Neural progenitor cell (in vitro differentiated cells): ENCODE measurements at places on chromosomes 6 and 20.

- peak; percentile 60 for DNase-seq
Measured at GRCh38 chr20:62768551-62769287, 27.6 kb upstream of the MRGBP start.

DNA sequence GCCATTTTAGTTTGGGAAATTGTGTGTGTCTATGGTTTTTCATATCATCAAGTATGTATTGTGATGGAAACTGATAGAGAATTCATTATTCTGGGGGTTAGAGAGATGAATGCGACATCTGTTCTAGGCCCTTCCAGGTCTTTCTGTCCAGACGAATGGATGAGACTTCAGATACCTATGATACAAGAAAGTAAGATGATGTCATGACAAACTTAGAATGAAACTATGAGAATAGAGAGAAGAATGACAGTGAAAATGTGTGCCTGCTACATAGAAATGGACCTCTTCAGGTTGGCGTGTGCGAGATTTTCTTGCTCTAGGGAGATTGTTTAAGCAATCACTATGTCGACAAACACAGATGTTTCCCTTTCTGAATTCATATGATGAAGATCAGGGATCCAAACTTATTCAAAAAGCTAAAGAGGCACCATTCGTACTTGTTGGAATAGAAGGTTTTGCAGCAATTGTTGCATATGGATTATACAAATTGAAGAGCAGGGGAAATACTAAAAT is 76.1 kb downstream of the SCAND1 start:
- no peak for DNase-seq

DNA sequence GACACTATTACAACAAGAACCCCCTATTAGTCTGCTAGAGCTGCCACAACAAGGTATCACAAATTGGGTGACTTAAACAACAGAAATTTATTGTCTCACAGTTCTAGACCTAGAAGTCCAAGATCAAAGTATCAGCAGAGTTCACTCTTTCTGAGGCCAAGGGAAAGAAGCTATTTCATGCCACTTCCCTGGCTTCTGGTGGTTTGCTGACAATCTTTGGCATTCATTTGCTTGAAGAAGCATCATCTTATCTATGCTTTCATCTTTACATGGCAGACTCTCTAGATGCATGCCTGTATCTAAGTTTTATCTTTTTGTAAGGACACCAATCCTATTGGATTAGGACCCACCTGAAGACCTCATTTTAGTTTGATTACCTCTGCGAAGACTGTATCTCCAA is 296.8 kb upstream of the MARCKS start:
- no peak for DNase-seq

DNA sequence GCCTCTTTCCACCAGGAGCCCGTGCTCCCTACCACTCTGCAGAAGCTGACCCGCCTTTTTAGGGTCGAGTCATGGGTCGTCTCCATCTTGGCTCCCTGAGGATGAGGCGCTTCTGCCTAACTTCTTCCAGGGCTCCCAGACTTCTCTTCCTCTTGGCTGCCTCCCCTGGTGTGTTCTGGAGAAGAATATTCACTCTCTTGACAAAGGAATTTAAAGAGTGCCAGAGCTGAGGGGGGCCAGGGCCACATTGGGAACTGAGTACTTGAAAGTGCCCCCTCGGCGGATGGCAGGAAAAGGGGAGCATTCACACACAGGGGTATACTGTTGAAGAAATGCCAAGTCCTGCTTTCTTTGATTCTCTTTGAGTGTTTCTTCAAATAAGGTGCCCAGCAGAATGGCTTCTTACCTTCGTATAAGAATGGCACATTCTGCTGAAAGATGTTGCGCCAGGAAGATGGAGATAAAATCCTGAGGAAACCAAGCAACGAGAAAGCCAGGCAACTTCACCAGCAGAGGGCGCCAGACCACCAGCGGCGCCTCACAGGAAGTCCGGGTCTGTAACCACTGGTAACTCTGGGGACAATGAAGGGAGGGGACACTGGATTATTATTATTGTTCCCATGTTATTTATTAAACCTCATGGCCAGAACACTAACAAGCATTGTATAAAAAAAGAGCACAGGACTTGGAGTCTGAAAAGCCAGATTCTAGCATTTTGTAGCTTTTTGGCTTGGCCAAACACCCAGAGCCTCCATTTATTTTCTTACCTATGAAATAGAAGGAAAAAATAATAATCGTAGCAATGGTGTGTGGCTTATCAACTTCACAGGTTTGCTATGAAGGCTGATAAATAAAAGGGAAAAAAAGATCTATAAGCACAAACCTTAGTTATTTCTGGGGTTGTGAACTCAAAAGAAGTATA is 176.7 kb downstream of the HACE1 start:
- peak; percentile 73 for DNase-seq

- DNase-seq, result no peak
Measured at GRCh38 chr6:119215885-119216590, 133.5 kb downstream of the MAN1A1 start.

- DNase-seq, result no peak
Measured at GRCh38 chr20:53949319-53949839, 121.0 kb downstream of the BCAS1 start.

- DNase-seq, result no peak
Measured at GRCh38 chr6:70315079-70315751, 12.3 kb upstream of the COL9A1 start.

GRCh38 chr6:139990856-139991465 is 616.5 kb upstream of the CITED2 start:
- DNase-seq, result peak; percentile 17

GRCh38 chr6:2862712-2863181 is 21.1 kb upstream of the SERPINB1 start:
- no peak for DNase-seq

- DNase-seq, result no peak
Measured at GRCh38 chr20:8870652-8871051, 198.2 kb upstream of the PLCB4 start.

- peak; percentile 69 for DNase-seq
Measured at GRCh38 chr6:98839781-98840361, 5.5 kb downstream of the POU3F2 start.

DNA sequence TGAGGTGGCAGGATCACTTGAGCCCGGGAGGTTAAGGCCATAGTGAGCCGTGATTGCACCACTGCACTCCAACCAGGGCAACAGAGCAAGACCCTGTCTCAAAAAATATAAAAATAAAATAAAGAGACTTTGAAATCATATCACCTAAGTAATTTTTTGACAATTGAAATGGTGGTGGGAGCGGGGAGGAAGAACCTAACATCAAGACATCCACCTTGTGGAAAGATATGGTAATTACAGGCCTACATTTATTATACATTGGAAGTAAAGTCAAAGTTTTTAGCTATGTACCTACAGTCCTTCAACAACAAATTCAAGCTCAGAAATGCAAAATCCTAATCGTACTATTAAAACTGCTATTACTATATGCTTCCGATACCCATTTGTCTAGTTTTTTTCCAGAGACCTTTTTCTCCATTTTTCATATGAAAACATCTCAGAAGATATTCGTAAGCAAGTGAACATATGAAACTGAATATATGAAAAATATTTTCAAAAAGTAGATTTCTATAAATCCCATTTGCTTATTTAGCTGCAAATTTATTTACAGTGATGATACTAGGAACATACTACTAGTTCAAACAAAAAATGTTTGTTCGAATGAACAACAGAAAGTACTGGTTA is 83.3 kb downstream of the SYCP2 start:
- DNase-seq, result peak; percentile 46
